Hypothalamus (tissue), 51 donors: ENCODE measurements at places on chromosomes 1 and 21.

DNA sequence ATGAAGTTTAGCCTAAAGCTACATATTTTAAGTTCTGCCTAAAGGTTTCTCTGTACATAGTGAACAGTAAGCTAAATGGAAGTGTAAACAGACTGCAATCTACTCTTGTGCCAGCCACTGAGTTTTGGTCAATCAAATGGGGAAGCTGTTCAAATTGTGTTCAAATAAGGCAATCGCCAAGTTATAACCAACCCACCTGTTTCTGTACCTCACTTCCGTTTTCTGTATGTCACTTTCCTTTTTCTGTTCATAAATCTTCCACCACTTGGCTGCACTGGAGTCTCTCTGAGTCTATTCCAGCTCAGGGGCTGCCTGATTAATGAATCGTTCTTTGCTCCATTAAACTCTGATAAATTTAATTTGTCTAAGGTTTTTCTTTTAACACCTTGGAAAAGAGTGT, 10.8 kb upstream of the THEM4 start:
- no peak for DNase-seq

DNA sequence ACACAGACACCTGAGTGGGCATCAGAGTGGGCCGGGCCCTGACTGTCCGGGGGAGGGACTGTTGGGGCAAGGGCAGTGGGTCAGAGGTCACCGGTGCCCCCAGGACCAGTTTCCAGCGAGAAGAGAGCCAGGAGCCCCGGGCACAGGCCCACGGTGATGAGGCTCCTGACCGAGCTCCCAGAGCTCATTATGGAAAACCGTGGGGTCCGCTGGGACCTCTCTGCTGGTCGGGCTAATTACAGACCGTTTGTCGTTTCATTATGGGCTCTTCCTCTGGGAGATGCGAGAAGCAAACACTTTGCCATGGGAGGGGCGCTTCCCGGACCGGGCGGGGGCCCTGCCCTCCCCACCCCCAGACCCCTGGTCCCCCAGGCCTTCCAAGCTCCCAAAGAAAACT, 12.0 kb upstream of the TTLL10 start:
- no peak for DNase-seq

- no peak for DNase-seq
Measured at GRCh38 chr1:81430236-81430938, 370.3 kb upstream of the ADGRL2 start.

GRCh38 chr1:8941906-8942305, 3.8 kb upstream of the CA6 start:
- no peak for DNase-seq

GRCh38 chr21:27314131-27314530, 347.2 kb upstream of the ADAMTS5 start:
- no peak for DNase-seq

DNA sequence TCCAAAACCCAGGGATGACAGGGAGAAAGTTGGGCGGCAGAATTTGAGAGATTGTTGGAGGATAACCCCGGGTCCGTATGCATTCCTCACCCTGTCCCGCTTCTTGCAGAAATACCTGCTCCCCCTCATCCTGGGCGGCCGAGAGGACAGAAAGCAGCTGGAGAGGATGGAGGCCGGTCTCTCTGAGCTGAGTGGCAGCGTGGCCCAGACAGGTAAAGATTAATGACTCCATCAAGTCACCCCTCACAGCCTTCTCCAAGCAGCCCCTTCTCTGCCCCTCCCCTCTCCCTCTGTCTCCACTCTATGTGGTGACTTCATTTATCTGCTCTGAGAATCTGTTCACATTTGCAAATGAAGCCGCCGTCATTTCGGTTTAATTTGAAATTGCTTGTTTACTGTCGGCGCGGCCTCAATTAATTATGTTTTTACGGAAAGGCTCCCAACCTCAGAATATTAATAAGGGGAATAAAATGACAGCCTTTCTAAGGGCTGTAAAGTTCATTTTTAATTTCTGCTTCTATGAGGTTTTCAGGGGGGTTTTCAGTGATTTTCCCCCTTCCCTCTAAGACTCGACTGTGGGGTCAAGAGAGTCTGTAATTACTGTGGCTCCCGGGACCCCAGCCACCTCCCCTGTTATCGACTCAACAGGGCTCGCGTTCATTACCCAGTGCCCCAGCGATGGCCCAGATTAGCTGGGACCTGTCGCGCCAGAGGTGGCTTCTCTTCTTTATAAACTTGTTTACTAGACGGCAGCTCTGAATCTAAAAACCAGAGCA, 148.3 kb downstream of the PEX14 start:
- no peak for DNase-seq
